ENCODE measurements at places on chromosomes 3 and 15.

- H3K36me3 ChIP-seq, result no peaks in the 10 kb centered on the region
- no peaks in the 10 kb centered on the region for H3K4me1 ChIP-seq
- H3K27ac ChIP-seq, result no peak overlapping the region
- DNase-seq, result peak; percentile 37
- no peak overlapping the region for H3K4me3 ChIP-seq
Observed at GRCh38 chr3:190497811-190498210, 16.1 kb upstream of the IL1RAP start.

DNA sequence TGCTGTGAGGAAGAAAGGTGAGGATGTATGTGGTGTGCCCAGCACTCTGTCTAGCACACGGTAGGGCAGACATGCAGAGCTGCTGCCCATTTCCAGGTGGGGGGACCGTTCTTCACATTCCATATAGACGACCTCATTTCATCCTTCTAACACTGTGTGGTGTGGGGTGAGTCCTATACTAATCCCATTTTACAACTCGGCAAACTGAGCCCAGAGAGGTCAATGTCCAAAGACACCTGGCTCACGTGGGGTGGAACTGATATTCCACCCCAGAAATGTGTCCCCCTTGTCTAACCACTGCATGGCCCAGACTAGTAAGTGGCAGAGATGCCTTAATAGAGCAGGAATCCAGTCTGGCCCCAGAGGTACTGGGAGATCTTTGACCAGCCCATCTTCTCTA is 119.2 kb downstream of the FBLN2 start:
- H3K4me3 ChIP-seq, result no peak overlapping the region
- DNase-seq, result no peak
- no peak overlapping the region for H3K27ac ChIP-seq
- H3K27me3 ChIP-seq, result no peaks in the 10 kb centered on the region
- H3K4me1 ChIP-seq, result no peaks in the 10 kb centered on the region
- no peaks in the 10 kb centered on the region for H3K36me3 ChIP-seq

DNA sequence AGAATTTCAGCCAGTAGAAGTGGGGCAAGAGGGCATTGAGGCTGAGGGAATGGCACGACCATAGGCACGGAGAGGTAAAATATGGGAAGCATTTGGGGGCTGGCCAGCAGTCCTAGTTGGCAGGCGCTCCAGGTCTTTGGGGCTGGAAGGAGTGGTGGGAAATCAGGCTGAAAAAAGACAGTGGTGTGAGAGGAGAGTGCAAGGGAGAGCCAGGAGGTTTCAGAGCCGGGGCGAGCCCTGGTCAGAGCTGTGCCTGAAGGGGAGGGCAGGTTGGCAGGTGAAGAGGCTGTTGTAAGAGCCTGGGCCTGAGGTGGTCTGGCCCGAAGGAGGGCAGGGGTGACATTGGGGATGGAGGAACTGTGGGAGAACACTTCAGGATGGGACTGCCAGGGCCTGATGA is 1.6 kb upstream of the IDH3A start:
- no peak overlapping the region for H3K27ac ChIP-seq
- no peaks in the 10 kb centered on the region for H3K4me1 ChIP-seq

DNA sequence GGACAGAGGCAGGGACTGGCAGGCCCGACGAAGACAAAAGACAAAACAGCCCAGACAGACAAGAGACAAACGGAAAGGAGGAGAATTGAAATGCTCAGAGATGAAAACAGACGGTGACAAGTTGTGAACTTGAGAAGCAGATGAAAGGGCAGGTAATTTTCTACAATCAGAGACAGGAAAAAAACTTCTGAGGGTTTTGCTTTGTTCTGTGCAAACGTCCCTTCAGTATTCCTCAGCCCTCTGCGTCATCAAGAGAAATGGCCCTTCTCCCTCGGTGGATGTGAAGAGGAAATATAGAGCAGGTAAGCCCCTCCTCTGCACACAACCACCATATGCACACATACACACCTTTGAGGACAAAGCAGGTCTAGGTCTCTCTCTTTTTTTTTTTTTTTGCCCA is 206.6 kb downstream of the UACA start:
- H3K27ac ChIP-seq, result no peak overlapping the region
- no peak overlapping the region for H3K4me3 ChIP-seq
- no peaks in the 10 kb centered on the region for H3K27me3 ChIP-seq
- DNase-seq, result no peak

- no peaks in the 10 kb centered on the region for H3K36me3 ChIP-seq
- H3K4me1 ChIP-seq, result peaks cover 15% of the 10 kb centered on the region
- H3K27ac ChIP-seq, result peak overlapping the region; percentile 19
- no peaks in the 10 kb centered on the region for H3K27me3 ChIP-seq
Observed at GRCh38 chr3:58222161-58222724, 11.5 kb upstream of the DNASE1L3 start.

DNA sequence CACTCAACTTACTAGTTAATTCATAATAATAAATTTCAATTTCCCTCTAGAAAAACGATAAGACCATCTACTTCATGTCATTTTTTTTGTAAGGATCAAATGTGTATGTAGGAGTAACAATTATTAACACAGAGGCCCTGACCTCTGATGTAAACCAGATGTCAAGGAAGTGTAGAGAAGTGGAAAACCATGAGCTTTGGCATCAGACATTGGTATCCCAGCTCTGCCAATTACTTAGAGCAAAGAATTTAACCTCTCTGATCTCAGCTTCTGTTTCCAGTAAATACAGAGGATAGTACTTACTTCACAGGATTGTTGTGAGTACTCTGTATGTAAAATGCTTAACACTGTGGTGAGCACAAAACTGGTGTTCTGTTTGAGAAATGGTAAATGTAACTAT is 17.5 kb downstream of the AQR start:
- no peak overlapping the region for H3K27ac ChIP-seq
- no peaks in the 10 kb centered on the region for H3K27me3 ChIP-seq
- no peaks in the 10 kb centered on the region for H3K4me1 ChIP-seq

DNA sequence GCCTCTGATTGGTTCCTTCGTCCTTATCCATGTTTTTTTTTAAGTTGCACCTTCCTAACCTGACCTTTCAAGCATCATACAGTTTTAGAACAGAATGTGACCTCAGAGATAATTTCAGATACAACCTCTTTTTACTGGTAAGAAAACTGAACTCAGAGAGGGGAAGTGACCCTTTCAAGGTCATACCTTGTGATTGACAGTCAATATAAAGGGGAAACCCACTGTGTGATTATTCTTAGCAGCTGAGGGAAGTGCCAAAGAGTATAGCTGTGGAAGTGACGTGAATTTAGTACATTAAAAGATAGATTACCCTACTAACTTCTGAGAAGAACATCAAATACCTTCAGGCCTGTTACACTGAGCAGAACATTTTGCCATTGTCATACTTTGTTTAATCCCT is 319.4 kb downstream of the NEK10 start:
- H3K27ac ChIP-seq, result no peak overlapping the region
- DNase-seq, result no peak
- H3K27me3 ChIP-seq, result no peaks in the 10 kb centered on the region
- H3K36me3 ChIP-seq, result no peaks in the 10 kb centered on the region

DNA sequence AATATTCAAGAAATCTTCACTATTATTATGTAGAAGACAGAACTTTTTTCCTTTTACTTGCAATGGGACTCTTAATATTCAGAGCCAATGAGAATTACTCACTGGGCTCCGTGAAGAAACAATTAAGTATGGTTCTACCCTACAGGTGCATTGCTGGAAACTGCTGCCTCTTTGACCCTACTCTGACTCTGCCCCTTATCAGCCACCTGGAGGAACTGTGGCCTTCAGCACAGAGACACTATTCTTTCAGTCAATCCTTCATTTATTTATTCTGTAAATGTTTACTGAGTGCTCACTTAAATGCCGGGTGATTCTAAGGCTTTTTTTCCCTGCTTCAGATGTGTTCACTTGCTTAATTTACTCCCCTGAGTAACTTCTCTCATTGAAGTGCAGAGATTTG is 163.2 kb downstream of the SYNPR start:
- H3K27ac ChIP-seq, result no peak overlapping the region
- no peak overlapping the region for H3K4me3 ChIP-seq
- no peaks in the 10 kb centered on the region for H3K4me1 ChIP-seq
- H3K27me3 ChIP-seq, result no peaks in the 10 kb centered on the region
- H3K36me3 ChIP-seq, result no peaks in the 10 kb centered on the region

Data from mesendoderm (in vitro differentiated cells).